ENCODE measurements at places on chromosomes 12 and 14.

DNA sequence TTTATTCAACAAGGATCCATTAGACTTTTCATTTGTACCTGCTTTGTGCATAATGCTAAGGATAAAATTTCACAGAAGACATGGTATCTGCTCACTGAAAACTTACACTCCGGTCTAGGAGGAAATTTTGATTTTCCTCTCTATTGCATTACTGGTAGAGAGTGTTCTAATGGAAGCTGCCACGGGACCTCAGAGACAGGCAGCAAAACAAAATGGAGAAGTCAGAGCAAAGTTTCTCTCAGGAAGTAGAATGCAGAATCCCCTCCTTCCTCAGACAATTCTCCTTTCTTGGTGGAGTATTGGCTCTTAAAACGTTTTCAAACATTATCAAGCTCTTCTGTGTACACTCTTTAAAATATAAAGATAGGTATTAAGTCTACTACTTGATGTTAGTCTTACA lies 12.3 kb downstream of the CLEC2B start:
- no peak for DNase-seq

- DNase-seq, result no peak
Measured at GRCh38 chr14:102049258-102050025, 37.4 kb downstream of the HSP90AA1 start.

DNA sequence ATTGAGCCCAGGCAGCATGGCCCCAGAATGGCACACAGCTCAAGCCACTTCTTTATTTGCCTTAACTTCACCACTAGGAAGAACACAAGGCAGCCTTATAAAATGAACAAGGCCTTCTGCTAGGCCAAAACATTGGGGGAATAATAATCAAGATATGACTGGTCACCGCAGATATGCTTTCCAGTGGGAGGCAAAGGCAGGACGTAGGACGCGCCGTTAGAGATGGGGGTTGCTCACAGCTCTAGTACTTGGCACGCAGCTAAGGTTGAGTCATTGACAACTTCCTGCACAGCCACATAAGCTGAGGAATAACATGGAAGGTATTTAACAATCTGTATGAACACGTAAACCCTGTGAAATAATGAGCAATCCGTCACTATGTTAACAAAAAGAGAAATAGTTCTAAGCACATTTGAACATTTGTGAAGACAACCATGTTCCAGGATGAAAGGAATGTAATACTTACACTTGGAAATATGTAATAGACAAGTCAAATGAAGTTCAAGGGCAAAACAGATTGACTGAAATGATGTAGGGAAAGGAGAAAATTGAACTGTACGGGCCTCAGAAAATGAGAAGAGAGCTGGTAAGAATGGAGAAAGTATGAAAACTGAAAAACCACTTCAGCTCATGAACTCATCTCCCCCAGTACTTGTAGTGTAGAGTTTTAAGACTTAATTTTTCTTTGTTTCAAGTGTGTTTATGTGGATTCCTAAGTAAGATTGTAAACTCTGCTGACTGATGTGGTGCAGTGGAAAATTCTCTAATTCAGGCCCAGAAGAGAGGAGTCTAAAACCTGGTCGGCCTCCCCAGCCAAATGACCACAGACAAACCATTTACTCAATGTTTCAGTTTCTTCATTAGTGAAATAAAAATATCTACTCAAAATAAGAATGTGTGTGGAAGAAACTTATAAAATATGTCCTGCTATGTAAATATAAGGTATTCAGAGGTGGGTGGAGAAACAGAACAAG lies 59.3 kb upstream of the CCDC91 start:
- no peak for DNase-seq

GRCh38 chr12:123743002-123743401 lies 19.1 kb upstream of the DNAH10 start:
- DNase-seq, result no peak

- DNase-seq, result no peak
Measured at GRCh38 chr12:75481013-75481705, 604 bp downstream of the GLIPR1 start.

DNA sequence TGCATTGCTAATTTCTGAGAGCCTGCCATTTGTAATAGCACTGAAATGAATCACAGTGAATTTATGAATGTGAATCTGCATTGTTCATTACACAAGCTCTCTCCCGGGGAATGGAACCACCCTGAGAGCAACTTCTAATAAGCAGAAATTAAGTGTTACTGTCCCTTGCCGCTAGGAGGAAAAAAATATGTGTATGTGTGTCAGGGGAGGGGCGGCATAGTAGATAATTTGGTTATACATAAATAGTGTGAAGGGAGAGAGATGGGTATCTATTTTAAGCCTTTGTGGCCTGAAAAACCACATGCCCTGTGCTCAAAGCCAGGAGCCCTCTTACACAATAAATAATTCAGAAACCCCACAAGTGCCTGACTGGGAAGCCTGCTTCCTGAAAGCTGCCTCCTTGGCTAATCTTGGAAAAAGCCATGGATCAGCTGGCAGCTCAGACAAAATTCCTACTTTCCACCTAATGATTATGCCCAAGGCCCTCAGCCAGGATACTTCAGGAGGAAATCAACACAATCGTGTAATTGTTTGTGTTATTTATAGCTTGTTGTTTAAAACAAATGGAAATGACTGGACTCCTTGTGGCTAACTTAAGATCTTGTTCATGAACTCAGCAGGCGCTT lies 366.2 kb upstream of the KITLG start:
- no peak for DNase-seq

GRCh38 chr12:29710104-29710503 lies 73.6 kb downstream of the TMTC1 start:
- DNase-seq, result peak; percentile 17

GRCh38 chr14:56703947-56704346 lies 106.3 kb downstream of the OTX2 start:
- DNase-seq, result no peak
